ENCODE measurements at places on chromosomes 13 and 19.
A peak's percentile ranks its signal among the peaks of the same experiment; 100 is the strongest.

GRCh38 chr19:47447470-47448359 is 24.0 kb downstream of the SLC8A2 start:
- peak; percentile 79 for DNase-seq

DNA sequence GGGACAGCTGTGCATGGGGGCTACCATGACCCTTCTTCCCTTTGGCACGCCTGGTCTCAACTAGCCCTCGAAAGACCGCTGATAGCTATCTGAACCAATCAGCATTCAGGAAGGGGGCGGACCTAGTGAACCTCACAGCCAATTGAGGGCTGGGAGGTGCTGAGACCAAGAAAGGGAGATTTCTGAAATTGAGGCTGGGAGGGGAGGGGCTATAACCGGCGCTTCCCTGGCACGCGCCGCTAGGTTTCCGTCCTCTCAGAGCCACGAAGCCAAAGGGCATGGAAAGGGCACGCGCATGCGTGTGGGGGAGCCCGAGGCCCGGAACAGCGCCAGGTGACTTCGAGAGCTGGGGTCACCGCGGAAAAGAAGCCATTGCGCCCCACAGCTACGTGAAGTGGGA is 4.2 kb upstream of the PAFAH1B3 start:
- no peak for DNase-seq

DNA sequence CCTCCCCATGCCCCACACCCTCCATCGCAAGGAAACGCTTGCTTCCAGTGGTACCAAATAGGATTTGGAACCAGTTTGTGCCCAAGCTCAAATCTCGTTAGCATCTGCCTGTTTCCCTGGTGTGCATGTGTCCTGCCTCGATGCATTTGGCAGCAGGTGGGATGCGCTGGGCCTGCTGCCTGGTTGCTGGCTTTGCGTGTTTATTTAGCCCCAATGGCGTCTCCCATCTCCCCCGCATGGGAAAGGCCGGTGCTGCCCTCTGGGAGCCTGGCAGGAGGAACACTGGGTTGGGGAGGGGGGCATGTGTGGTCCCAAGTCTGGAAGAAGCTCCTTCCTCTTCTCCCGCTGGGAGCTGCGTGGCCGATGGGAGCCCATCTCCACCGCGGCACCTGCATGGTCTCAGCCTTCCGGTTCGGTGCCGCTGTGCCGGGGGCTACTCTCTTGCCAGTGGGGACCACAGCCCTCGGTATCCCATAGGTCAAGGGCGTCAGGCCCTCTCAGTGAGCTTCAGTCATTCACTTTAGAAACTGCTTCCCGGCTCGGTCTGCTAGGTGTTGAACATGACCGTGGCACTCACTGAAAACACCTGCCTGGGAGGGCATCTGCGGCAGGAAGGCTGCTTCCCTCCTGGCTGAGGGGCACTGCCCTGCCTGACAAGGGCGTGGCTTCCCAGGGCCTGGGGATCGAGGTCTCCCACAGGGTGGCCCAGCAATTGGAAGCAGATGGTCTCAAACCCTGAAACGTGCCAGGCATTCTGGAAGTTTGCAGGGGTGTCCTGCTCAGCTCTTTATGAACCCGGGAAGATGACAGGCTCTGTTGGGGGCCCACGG is 11.8 kb upstream of the F7 start:
- no peak for DNase-seq

GRCh38 chr19:29837448-29837981 is 25.7 kb downstream of the CCNE1 start:
- no peak for DNase-seq

DNA sequence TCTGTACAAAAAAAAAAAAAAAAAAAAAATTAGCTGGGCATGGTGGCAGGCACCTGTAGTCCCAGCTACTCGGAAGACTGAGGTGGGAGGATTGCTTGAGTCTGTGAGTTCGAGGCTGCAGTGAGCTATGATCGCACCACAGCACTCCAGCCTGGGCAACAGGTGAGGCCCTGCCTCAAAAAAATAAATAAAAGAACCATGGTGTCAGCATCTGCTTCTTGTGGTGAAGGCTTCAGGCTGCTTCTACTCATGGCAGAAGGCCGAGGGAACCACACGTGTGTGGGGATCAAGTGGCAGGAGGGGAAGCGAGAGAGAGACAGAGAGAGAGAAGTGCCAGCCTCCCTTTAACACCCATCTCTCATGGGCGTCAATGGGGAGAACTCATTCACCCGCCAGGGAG is 13.5 kb downstream of the BCL3 start:
- no peak for DNase-seq

All from hematopoietic multipotent progenitor cell treated with erythropoietin and hydrocortisone succinate and interleukin-3 and kit ligand, for 15 days (in vitro differentiated cells).